Kidney tubule cell (primary cell): ENCODE measurements at places on chromosomes 16 and 17.
A peak's percentile ranks its signal among the peaks of the same experiment; 100 is the strongest.

GRCh38 chr16:56047307-56048234 is 143.7 kb upstream of the GNAO1 start:
- no peak for DNase-seq

DNA sequence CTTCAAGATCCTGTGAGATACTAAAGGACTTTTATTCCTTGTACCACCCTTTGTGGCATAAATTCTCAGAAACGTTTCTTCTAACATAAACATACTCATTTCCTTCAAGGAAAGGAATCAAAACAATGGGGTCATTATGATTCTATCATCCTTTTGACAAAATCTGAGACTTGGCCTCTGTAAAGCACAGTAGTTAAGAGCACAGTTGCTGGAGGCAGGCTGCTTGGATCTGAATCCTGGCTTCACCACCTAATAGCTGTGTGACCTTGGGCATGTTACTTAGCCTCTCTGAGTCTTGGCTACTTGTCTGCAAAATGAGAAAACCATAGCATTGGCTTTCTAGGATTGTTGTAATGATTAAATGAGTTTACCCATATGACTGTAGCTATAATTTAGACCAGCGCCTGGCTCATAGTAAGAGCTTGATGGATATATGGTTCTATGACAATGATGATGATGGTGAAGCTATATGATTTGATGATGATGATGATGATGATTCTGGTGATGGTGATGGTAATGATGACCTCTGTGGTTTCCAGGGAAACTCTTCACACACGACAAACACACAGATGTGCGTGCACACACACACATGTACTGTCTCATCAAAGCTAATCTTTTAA is 6.1 kb upstream of the KRT31 start:
- peak; percentile 11 for DNase-seq

GRCh38 chr17:56136301-56136700 is 17.0 kb upstream of the ANKFN1 start:
- no peak for DNase-seq

DNA sequence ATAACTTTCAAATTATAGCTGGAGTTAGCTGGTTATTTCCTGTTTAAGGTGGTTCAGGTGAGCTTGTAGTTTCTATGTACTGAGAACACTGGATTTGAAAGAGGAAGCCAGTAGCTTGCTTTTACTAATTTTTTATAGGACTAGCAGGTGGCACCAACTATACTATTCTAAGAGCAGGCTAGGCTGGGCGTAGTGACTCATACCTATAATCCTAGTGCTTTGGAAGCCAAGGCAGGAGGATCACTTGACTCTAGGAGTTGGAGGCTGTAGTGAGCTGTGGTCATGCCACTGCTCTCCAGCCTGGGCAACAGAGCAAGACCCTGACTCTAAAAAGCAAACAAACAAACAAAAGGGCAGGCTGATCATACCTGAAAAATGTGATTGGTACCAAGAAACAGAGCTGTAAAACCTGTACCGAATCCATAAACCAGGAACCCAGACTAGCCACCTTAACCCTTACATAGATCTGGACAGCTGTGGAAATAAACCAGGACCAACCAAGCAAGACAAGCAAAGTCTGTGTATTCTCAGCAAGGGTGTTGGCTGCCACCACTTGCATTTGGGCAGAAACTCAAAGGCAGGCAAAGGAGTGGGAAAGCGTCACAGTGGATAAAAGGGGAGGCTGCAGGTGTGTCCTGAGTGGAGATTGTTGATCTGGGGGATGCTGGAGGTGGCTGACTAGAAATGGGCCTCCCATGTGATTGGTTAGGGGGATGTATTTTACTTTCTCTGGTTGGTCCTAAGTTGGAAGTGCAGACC is 36.3 kb downstream of the SLC47A1 start:
- DNase-seq = peak; percentile 11

DNA sequence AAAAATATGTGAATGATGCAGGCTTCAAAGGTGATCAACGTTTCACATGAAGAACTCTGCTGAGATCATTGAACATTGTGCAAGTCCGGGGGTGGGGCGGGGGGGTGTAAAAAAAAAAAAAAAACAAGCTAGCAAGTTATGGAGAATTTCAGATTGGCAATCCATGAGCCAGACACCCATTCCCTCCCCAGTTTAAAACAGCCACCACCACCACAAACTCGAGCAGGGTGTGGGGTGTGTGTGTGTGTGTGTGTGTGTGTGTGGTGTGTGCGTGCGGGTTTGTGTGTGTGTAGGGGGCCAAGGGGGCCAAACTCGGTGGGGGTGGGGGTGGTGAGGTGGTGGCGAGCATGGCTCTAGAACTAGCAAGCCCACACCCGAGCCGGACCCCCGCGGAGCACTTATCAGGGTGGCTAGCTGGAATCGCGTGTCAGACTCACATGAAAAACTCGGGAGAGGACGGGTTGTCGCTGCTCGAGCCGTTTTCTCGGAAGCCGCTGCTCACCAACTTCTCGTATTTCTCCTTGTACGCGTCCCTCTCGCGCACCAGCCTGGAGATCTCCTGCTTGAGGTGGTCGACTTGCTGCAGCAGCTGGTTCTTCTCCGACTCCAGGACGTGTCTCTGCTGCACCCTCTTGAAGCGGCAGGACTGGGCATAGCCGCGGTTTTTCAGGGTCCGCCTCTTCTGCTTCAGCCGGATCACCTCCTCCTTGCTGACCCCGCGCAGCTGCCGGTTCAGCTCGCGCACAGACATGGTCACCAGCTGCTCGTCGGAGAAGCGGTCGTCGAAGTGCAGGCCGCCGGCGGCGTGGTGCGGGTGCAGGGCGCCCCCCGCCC is 2.0 kb downstream of the MAF start:
- DNase-seq = peak; percentile 67

DNA sequence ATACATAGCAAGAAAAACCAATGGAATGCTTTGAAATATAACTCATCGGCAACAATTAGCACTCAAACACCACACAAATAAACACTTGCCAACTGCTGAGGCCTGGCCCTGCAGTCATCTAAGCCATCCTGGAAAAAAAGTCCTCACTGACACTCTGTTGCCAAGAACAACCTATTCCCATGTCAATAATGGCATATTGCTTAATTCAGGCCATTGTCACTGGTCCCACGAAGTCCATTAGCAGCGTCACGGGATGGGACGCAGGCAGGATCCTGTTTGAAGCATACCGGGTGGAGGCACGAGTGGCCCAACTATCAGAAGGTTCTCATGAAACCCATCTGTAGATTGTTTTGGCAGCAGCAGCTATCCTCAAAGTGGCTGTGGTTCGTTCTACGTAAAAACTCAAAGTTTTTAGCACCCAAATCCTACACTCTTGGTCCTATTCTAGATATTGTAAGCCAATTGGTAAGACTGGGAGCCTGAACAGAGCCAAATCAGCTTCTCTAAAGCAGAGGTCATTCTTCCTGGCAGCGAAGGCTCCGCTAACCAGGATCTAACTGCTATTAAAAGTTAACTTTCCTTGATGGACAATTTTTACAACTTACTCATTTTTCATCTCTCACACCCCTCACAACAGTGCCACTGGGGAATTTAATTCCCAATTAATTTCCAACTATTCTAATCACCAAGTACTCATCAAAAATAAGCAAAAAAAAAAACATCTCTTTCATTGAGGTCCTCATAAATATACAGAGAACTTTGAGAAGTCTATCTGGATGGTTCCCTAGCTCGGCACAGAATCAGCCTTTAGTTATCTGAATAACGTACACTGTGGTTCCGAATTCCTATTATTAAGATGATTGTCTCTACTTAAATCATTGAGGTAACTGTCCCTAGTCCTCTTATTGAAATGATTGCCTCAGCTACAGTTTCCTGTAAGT is 91.5 kb downstream of the ZFHX3 start:
- no peak for DNase-seq

GRCh38 chr16:26161461-26162180 is 469.9 kb downstream of the HS3ST4 start:
- DNase-seq = no peak

GRCh38 chr16:88922114-88922825 is 54.7 kb downstream of the CBFA2T3 start:
- peak; percentile 61 for DNase-seq

DNA sequence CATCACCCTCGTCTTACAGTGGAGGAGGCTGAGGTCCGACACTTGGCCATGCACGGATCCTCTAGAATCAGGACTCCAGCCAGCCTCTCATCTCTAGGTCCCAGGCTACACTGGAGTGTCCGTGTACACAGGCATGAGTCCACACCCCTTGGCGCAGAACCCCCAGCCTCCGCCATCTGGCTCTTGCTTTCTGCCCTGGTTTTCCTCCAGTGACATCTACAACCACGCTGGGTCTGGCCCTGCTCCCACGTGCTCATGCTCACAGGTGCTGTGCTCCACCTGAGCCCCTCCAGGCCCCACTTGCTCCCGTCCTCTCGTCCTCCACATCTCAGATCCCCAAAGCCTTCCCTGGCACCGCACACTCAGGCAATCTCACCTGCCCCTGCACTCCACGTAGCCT is 260.8 kb downstream of the ENGASE start:
- no peak for DNase-seq

GRCh38 chr17:38786372-38786771 is 13.0 kb downstream of the PIP4K2B start:
- DNase-seq = peak; percentile 20

DNA sequence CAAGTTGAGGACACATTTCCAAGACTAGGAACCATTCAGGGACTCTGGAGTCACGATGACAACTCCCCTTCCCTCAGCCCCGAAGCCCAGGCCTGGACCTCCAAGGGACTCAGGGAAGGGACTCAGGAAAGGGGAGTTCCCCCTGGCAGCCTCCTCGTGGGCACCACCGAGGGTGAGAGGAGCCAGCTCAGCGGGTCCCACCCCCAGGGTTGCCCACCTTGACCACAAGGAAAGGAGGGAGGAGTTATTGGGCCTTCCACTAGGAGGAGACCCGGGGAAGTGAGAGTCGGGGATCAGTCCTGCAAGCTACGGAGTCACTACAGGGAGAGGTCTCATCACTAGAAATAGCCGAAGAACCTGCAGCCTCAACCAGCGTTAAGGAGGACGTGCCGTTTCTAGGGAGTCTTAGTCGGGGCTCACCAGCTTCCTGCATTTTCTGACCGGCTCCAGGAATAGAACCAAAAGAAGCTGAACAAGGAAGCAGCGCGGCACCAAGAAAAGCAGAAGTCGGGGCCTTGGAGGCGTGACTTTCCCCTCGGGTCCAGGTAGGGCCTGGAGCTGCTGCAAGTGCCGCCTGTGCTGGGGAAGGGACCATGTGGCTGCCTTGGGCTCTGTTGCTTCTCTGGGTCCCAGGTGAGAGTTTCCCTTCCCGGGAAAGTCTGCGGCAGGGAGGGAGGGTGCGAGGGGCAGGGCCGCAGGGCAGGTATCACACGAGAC is at the start of gene CD300A:
Gene CD300A, plus strand, starts transcription at position 524 of the 717 bp plus-strand sequence. Its CDS starts 70 bp downstream, at position 594.
- no peak for DNase-seq

DNA sequence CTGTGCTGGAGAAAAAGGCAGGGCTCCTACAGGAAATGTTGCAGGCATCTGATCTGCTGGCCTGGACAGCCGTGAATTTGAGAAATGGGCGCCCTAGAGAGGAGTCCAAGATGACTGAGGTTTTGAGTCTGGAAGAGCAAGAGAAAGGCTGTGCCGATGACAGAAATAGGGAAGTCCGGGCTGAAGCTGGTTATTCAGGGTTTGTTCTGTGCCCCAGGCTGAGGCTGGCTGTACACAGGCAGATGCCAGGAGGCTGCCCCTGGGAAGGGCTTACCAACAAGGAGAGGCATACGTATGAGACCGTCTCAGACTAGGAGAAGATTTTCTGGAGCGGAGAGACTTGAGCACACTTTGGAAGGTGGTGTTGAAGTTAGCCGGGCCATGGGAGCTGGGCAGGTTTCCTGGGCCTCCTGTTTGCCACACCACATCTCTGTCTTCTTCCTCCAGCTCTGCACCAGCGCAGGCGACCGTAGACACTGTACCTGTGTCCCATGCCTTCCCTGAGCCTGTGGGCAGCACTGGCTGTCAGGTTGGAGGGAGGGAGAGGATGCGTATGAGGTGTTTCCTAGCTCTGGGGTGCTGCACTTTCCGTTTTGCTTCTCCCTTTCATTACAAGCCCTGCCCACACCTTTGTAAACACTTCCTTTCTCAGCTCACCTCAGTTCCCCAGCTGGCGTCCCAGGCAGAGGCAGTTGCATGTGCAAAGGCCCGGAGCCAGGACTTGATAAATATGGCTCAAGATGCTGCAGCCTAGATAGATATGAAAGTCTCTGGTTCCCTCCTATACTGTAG is 80.8 kb downstream of the SPECC1 start:
- DNase-seq = no peak

DNA sequence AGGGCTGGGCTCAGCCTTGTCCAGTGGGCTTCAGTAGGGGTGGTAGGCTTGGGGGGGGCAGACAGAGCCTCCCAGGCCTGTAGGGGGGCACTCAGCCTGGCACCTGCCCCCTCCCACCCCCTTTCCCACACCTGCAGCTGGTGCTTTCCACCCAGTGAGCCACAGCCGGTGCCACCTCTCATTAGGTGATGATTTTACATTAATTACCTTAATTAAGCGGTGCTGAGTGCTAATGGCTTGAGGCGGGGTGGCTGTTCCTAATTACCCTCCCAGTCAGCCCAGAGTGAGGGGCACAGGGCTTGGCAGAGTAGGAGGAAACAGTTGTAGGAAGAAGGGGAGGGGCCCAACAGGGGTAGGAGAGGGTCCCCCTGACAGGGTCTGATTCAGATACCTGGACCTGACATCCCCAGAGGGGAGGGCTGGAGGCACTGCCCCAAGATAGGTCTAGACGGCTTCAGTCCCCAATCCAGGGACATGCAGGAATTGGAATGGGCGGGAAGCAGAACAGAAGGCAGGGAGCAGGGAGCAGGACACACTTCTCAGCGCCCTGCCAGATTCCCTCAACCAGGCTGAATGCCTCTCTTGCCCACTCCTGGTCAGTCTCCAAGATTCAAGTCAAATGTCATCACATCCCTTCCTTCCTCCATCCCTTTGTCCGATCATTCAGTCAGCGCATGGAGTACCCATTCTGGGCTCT is 26.5 kb upstream of the PHF12 start:
- DNase-seq = no peak

DNA sequence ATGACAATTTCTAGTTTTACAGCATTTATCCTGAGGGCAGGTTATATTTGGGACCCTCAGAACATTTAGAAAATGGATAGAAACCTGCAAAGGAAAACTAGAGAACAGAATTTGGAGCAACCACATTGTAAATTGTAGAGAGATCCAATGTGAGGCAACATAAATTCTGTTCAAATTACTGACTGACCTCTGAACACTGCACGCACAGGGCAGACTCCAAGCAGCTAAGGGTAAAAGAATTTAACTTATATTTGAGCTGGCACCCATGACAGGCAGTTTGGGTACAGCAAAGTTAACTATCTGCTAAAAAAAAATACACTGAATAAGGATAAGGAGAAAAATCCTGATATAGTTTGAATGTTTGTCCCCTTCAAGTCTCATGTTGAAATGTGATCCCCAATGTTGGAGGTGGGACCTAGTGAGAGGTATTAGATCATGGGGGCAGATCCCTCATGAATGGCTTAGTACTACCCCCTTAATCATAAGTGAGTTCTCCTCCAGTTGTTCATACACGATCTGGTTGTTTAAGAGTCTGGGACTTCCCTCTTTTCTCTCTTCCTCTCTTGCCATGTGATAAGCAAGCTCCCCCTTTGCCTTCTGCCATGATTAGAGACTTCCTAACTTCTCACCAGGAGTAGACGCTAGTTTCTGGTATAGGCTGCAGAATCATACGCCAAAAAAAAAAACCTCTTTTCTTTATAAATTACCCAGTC is 75.7 kb downstream of the FBXL20 start:
- DNase-seq = no peak
